ENCODE measurements at places on chromosomes 11 and 22.

DNA sequence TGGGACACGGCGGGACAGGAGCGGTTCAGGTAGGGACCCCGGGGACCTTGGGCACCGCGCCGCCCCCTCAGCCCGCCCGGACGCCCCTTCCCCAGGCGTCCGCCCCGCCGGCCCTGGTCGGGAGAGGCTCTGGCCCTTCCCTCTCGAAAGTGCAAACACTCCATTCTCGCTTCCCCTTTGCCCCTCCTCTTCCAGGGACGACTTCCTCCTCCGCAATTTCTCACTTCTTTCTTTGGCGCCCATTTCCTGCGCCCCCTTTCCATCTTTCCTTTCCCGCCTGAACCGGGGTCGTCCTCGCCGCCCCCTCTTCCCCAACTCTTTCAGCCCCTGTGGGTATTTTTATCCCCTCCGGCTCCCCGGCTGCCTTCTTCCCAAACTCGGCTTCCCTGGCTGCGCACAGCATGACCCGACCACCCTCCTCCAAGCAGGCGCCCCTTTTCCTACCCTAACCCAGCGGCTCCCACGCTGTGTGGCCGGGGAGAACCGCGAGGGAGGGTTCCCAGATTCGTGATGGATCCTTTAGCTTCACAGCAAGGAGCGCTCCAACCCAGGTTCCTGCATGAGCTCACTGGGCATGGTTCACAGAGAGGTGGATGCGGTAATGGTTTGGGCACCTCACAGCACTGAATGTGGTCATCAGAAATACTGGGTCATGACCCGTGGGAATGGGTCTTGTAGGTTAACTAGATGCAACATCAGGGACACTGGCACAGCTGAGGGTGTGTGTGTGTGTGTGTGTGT lies 689 bp downstream of the RAB39A start:
- no peak for DNase-seq

DNA sequence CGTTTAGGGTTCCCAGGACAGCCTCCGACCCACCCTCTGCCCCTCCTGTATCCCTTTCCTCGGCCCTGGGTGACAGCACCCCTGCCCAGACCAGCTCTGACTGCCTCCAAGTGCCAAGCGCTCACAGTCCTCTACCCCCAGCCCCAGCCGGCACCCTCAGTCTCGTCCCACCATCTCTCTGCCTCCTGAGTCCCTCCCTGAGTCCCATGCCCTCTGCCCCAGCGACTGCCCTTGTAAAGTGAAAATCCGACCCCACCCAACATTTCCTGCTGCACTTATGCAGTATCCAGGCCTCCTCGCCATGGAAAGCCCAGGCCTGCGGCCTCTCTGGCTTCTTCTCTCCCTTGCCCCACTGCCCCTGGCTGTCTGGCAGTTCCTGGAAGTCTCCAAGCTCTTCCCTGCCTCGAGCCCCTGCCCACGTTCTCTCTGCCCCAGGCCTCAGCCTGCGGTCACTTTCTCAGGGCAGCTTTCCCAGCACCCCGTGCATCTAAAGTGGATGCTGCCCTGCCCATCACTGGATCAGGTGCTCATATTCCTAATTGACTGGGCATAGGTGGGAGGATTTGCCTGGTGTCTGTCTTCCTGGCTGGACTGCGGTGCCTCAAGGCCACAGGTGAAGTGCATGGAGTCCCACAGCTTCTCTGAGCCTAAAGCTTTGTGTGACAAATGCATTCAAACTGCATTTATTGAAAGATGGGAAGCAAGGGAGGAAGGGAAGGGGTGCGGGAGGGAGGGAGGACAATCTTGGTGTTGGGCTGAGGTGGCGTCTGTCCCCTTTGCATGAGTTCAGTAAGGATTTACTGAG lies 17.7 kb upstream of the IL2RB start:
- DNase-seq: no peak

DNA sequence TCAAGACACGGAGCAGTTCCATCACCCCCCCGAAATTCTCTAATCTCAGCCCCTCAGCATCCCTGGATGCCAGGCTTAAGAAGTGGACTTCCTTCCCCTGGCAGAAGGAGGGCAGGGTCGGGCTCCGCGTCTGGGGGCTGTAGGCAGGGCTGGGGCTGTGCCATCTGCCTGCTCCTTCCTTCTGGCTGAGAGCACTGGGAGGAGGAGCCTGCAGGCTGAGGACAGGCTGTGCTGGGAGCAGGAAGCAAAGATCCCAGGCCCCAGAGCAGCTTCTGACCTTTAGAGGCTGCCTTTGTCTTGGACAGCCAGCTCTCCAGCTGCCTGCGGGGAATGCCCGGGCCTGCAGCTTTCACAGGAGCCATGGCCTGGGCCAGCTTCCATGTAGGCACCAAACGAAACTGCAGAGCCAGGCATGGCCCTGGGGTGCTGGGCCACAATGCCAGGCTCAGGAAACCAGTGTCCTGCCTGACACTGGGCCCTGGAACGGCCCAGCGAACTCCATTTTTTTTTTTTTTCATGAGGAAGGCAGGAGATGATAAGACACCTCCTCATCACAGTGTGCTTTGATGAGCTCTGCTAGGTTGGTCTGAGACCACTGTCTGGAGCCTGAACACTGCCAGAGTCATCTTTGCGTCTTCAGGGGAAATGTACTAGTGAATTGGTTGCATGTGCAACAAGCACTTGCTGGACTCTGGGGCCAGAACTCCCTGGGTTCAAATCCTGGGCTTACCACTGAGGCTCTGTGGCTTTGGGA lies 67.9 kb downstream of the MCM5 start:
- DNase-seq: no peak

DNA sequence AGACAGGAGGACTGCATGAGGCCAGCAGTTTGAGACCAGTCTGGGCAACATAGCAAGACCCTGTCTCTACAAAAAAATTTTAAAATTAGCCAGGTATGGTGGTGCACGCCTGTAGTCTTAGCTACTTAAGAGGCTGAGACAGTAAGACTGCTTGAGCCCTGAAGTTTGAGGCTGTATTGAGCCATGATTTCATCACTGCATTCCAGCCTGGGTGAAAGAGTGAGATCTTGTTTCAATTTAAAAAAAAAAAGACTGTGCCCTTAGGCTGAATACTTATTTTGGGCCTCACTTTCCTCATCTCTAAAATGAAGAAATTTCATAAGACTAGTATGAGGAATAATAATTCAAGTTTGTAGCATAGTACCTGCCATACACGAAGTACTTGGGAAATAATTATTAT lies 6.9 kb downstream of the AQP11 start:
- no peak for DNase-seq

- DNase-seq: no peak
Measured at GRCh38 chr11:8011371-8011770, 24.2 kb downstream of the EIF3F start.

DNA sequence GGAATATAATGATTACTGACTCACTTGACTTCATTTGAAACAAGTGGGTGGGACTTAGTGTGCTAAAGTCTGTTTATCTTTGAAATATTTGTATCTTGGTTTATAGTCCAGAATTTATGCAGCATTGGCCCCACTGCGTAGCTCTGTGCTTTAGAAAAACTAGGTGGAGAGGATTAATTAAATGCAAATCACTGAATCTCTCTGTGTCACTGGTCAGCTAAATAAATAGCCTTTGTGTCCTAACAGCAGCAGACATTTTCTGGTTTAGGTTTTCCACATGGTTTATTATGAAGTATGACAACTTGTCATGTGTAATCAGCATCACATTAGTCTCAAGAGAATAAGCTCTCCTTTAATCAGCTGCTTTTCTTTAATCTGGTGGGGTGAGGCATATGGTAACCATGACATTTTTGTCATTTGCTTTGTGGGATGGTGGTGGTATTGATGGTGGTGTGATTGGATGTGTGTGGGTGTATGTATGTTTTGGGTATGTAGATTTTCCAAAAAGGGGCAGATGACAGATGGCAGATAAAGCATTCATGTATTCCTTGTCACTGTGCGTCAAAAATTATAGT lies 33.9 kb downstream of the BCL2L13 start:
- peak; percentile 22 for DNase-seq

DNA sequence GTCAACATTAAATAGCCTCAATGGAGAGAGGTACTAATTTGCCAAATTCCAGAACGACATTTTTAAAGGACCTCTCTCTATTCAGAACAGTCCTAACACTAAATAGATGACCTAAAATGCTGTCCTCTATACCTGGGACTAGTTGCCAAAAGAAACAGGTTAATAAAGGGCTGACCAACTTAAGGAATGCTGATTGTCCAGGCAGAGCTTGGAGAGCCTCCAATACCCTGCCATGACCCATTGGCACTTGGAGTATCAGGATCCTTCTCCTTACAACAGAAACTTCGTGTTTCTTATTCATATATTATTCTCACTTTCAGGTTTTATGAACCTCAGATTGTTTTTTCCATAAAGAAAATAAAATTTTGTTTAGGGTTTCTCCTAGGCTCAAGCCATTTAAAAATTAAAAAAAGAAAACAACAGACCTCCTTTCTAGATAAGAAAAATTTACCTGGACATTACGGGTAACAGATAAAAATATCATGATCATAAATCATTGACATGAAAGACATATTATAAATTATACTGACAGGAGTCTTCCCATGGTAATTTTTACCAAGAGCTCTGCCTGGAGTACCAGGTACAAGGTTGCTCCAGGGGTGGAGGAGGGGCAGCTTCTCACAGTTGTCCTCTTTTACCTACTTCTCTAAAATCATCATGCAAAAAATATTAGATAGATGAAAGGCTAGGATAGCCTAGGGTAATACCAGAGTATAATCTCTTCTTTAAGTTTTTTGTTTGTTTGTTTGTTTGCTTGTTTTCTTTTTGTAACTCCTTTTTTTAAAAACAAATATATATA lies 2.0 kb downstream of the LRRC4C start:
- DNase-seq: no peak

Measured in stimulated activated CD4-positive, alpha-beta T cell treated with anti-CD3 and anti-CD28 coated beads, Interleukin-4, amount 100 ng/mL, for 4 hours (primary cell).